ENCODE measurements at places on chromosomes 7 and 10.

- no peak for DNase-seq
These were observed 2.6 kb downstream of the ADIRF start for GRCh38 chr10:86970982-86971231.

DNA sequence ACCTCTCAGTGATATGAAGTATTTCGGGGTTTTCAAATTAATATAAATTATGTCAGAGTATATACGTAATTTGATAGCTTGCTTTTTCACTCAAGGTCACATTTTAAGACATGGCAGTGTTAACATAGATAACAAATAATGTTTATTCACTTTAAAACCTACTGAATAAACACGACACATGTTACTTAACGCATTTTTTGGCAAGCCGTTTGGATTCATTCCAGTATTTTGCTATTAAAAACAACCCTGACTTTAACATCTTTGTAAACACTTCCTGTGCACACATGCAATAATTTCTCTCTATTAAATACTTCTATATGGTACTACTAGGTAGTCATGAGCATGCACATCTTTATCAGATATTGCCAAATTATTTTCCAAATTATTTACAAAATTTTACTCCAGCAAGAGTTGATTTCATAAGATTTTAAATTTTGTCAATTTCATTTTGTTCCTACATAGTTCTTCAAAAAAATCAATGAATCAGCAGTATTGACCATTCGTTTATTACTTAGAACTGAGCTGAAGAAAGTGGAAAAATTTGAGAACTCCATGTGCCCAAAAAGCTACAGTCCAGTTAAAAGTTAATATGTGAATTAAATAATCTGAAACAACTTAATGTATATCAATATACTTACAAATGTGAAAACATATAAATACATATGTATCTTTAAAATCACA lies 26.8 kb upstream of the THSD7A start:
- DNase-seq, result no peak

GRCh38 chr10:6622921-6623320 lies 42.8 kb upstream of the PRKCQ start:
- DNase-seq, result no peak

DNA sequence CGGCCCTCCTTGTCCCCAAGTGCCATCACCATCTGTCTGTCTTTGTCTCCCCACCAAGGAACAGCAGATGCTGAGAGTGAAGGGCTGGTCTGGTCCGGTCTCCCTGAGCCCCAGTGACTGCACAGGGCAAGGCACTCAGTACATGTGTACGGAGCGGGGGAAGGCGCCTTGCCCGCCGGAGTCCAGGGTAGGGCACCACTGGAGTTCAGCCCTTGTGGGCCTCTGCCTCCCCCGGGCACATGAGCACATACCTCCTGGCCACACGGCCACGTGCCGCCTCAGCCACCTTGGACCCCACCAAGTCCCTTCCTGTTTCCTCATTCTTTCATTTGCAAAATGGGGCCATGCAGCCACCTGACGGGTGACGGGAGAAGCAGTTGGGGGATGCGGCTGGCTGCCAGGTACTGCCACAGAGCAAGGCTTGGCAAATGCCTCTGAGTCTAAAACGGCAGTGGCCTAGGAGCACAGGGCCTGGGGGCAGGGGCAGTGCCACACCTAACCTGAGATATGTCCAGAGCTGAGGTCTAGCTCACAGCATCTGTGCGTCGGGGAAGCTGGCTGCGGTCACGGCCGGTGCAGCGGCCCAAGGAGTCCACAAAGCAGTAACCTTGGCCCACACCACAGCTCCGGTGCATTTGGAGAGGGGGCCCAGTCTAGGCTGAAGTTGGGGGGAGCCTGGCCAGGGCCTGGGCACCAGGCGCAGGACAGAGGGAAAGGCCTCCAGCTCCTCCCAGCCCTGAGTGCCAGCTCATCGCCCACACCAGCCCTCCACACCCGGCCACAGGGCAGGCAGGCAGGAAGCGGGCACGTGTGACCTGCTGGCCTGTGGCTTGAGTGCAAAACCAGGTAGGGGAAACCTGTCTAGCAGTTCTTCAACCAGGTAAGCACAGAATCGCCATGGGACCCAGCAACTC lies 5.2 kb downstream of the ADAP1 start:
- peak; percentile 79 for DNase-seq

GRCh38 chr7:52017802-52018679 lies 701.4 kb upstream of the COBL start:
- no peak for DNase-seq

All from ureter (tissue), 1 donor.